GM23338 (cell line): ENCODE measurements at places on chromosomes 16 and 17. TPM values are rescaled to one million over a fixed set of nuclear protein-coding genes. Genes with fewer than 3 reads are reported as not detected.

- peaks cover 6% of the 10 kb centered on the region for H3K4me1 ChIP-seq
- DNase-seq, result no peak
- H3K4me3 ChIP-seq, result no peak overlapping the region
- H3K27ac ChIP-seq, result no peak overlapping the region
- H3K36me3 ChIP-seq, result no peaks in the 10 kb centered on the region
Measured at GRCh38 chr17:50352693-50353599, 7.0 kb downstream of the XYLT2 start.

Gene ZFP90
- 10.0 and 12.8 TPM in 2 replicates for polyA plus RNA-seq

DNA sequence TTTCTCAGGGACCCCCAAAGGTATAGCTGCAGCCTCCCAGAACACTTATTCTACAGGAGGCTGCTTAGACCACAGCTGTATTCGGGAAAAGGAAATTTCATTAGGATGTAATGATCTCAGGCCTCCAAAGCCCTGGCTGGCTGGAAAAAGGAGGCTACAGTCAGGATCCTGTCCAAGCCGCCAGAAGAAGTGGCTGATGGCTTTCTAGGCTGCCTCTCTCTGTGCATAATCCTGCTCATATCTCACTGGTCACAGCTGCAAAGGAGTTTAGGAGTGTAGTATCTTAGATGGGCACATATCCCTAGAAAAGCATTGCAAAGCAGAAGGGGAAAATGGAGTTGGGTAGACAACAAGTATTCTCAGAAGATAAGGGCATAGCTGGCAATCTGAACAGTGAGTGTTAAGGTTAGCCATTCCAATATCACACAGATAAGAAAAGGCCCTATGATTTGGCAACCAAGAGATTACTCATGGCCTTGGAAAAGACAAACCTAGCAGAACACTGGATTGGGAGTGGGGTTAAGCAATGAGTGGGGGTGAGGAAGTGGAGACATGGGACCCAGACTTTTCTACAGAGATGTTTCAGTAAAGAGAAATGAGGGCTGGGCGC, 26.0 kb upstream of the PRKCA start:
- no peaks in the 10 kb centered on the region for H3K4me1 ChIP-seq
- DNase-seq, result no peak
- H3K27me3 ChIP-seq, result no peaks in the 10 kb centered on the region
- no peaks in the 10 kb centered on the region for H3K36me3 ChIP-seq

Gene STAC2
- polyA plus RNA-seq, result 1.9 and 2.0 TPM in 2 replicates

DNA sequence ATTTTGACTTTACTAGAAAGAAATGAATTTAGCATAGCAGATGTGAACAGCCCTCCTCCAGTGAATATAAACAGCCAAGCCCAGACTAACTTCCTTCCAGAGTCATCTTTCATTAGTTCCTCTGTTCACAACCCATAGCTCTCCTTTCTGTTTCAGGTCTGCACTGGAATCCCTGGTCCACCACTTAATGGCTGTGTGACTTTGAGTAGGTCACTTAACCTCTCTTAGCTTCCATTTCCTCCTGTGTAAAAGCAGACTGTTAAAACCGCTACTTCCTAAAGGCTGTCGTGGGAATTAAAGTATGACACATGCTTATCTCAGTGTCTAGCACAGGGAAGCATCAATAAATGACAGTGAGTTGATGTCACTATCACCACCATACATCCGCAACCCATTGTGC, 7.5 kb downstream of the SLC6A4 start:
- H3K27me3 ChIP-seq, result peaks cover 10% of the 10 kb centered on the region
- H3K4me3 ChIP-seq, result no peak overlapping the region
- H3K27ac ChIP-seq, result no peak overlapping the region

DNA sequence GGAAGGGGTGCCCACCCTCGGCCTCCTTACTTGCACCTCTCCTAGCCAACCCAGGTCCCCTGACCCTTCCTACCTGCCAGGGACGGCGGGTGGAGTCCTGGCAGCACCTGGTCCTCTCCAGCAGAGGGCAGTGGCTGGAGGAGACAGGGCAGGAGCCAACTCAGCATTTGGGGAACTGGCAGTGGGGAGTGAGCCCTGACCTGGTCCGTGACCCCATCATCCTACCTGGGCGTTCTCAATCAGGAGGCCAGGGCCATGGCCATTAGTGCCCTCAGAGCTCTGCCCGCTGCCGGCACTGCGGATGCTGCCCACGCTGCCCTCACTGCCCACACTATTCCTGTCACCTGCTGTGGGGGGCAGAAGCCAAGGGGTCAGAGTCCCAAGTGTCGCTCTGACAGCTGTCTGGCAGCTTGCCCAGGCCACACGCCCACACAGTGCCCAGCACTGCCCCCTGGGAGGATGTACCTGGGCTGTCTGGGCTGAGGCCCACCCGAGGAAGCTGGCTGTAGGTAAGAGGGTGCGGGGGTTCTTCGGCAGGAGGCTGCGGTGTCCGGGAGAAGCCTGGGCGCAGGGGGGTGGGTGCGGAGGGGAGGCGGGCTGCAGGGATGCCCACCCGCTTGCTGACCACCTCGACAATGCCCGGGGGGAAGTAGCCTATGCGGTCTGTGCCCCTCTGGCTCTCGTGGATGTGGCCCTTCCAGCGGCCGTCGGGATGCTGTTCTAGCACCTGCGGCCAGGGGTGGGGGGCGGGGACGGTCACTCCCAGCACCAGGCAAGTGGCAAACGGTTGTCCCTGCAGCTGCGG, 10.8 kb downstream of the CASKIN2 start:
- no peaks in the 10 kb centered on the region for H3K4me1 ChIP-seq
- DNase-seq, result peak; percentile 81
- no peaks in the 10 kb centered on the region for H3K27me3 ChIP-seq
- no peak overlapping the region for H3K4me3 ChIP-seq

DNA sequence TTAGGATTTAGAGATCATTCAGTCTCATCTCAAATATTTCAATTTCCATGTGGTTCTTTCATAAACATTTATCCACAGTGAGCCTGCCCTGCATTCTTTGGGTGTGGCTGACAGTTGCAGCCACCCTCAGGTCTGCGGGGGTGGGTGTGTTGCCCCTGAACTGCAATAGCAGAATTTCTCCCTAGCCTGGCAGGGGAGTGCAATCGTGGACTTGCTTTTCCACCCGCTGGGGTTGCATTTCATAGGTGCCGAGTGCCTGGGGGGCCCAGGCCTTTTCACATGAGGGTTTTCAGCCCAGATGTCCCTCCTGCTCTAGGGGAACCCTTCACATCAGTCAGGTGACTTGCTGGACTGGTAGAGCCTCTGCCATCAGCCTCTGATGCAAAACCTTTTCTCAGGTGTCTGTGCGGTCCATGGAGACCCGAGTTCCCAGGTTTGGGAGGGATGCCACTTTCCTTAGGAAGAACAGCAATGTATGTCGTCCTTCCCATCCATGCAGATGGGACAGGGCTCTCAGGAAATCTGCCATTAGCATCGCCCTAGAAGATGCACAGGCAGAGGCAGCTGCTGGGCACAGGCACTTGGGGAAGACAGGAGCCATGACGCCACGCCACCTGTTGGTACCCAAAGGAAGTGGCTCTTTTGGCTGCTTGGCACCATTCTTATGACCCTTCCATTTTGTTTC, 2.4 kb upstream of the USP36 start:
- no peak overlapping the region for H3K4me3 ChIP-seq
- H3K27ac ChIP-seq, result no peak overlapping the region
- peak; percentile 86 for DNase-seq
- peaks cover 13% of the 10 kb centered on the region for H3K4me1 ChIP-seq
- peaks cover 3% of the 10 kb centered on the region; the same call in 1 of the 2 replicates for H3K36me3 ChIP-seq
- H3K27me3 ChIP-seq, result no peaks in the 10 kb centered on the region

- no peak overlapping the region for H3K27ac ChIP-seq
- no peaks in the 10 kb centered on the region for H3K36me3 ChIP-seq
- no peak for DNase-seq
- peaks cover 3% of the 10 kb centered on the region for H3K4me1 ChIP-seq
- H3K4me3 ChIP-seq, result no peak overlapping the region
- H3K27me3 ChIP-seq, result no peaks in the 10 kb centered on the region
Measured at GRCh38 chr16:63623551-63624039, 1498.3 kb downstream of the CDH11 start.

DNA sequence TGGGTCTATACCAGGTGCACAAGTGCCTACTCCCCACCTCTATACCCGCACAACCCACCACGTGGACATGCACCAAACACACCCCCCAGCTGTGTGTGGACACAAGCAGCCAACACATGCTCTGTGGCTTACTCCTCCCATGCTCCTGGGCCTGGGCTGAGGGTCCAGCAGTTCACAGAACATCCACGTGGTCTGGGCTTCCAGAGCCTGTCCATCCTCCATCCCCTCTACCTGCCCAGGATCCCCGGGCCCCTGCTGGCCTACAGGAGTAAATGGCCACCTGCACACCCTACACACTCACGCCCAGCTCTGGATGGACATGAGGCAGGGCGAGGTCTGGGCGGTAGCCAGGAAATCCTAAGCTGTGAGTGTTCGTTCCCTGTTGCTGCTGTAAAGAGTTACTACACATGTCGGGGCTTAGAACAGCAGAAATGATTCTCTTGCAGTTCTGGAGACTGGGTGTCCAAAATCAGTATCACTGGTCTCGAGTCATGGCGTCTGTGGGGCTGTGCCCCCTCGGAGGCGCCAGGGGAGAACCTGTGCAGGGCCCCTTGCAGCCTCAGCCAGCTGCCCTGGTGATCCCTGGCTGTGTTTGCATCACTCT, 15.0 kb upstream of the RAI1 start:
- H3K4me3 ChIP-seq, result no peak overlapping the region
- DNase-seq, result no peak
- H3K27me3 ChIP-seq, result no peaks in the 10 kb centered on the region
- H3K27ac ChIP-seq, result no peak overlapping the region
- no peaks in the 10 kb centered on the region for H3K36me3 ChIP-seq

DNA sequence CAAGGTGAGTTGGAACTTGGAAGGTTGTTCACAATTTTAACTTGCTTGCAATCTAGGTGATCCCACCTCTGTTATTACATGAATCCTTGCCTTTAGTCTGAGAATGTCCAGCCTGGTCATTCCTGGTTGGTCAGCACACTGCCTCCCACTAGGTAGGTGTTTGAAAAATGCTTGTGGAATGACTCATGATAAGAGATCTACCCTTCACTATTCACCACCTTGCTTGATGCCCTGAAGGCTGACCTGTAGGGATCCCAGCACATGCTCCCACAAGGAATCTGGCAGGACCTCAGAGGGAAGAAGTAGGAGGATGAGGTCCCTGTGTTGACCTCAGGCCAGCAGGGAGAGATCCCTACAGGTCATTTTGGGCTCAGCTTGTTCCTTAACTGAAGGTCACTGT, 30.2 kb upstream of the ABCA3 start:
- H3K36me3 ChIP-seq, result no peaks in the 10 kb centered on the region
- DNase-seq, result no peak
- H3K27ac ChIP-seq, result no peak overlapping the region
- H3K27me3 ChIP-seq, result no peaks in the 10 kb centered on the region

DNA sequence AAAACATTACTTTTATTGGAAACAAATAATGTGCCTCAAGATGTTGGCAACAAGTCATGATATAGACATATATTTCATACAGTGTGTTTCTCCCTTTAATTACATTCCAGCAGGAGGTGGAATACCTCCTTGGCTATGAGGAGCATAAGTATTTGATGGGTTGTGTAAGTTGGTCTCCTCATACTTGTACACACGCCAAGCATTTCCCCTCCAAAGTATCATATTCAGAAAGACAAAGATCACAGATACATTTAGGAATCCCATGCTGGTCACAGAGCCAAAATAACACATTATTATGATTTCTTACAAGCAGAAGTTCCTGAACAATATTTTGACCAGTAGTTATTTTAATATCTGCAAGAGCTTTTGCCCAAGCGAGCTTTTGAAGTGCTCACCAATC, 57.8 kb downstream of the WSB1 start:
- H3K4me1 ChIP-seq, result peaks cover 7% of the 10 kb centered on the region; the same call in 1 of the 2 replicates
- no peaks in the 10 kb centered on the region for H3K36me3 ChIP-seq
- no peaks in the 10 kb centered on the region for H3K27me3 ChIP-seq
- DNase-seq, result no peak

DNA sequence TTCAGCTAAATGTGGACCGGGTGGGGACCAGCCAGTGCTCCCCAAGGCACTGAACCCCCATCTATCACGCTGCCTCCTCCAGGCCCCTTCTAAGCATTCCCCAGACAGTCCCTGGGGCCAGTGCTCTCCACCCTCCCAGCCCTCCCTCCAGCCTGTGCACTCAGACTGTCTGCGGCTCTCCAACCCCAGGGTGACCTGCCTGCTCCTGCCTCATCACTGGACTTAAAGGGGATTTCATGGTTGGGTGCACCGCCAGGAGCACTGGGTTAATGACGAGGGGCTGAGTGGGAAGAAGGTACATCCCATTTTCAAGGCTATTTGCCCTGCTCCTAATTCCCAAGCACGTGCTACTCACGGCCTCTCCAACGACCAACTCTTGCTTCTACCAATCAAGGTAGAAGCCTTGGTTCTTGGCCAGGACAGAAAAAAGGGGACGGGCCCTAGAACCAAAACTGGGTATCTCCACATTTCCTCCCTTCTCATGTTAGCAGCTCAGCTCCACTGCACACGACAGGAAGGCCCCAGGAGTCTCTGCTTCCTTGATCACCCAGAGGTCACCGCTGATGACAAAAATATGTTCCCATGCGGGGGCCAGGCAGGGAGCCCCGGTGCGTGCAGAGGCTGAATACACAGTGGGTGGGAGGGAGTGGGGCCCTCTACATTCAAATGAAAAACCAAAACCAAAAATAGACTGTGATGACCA, 3.5 kb upstream of the ABR start:
- H3K4me1 ChIP-seq, result peaks cover 25% of the 10 kb centered on the region
- peaks cover 17% of the 10 kb centered on the region for H3K27me3 ChIP-seq
- no peaks in the 10 kb centered on the region for H3K36me3 ChIP-seq
- no peak for DNase-seq
- no peak overlapping the region for H3K27ac ChIP-seq

DNA sequence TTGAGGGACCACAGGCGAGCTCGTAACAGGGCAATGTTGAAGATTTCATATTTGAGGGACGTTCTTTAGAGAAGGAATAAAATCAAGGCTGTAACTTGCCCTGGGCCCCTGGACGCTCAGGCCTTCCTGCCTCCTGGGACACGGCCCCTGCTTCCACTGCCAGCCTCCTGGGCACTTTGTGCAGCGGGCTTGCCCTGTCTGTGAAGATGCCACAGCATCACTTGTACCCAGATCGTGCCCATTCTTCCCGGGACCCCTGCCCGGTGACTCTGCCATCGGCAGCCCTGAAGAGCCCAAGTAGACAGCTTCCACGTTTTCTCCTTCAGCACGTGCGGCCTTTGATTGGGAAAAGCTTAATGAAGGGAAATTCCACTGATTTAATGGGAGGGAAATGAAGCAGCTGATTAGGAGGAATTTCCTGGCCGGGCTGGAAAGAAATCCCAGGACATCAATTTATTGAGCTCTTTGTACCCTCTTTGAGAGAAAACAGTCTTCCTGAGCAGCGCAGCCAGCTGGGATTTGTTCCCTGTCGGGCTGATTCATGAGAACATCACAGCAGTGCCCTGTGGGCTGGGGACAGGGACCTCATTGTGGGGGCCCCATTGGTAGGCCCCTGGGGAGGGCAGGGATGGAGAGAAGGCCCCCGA, 71.5 kb downstream of the CRISPLD2 start:
- no peak overlapping the region for H3K27ac ChIP-seq
- H3K27me3 ChIP-seq, result no peaks in the 10 kb centered on the region
- no peaks in the 10 kb centered on the region for H3K36me3 ChIP-seq
- DNase-seq, result no peak
- H3K4me1 ChIP-seq, result peaks cover 7% of the 10 kb centered on the region

Gene HIC1
- 0.23 and 0.26 TPM in 2 replicates for polyA plus RNA-seq

Gene TM4SF5
- not detected in 2 replicates for polyA plus RNA-seq

- DNase-seq, result peak; percentile 95
- no peaks in the 10 kb centered on the region for H3K27me3 ChIP-seq
- peak overlapping the region; percentile 39 for H3K27ac ChIP-seq
- H3K4me1 ChIP-seq, result peaks cover 31% of the 10 kb centered on the region
Measured at GRCh38 chr16:17836868-17837602, 366.3 kb upstream of the XYLT1 start.

Gene GDPD3
- polyA plus RNA-seq, result 1.1 and 1.4 TPM in 2 replicates
